ENCODE measurements at places on chromosomes 2 and 18.

GRCh38 chr18:13302040-13302439 is 83.5 kb downstream of the LDLRAD4 start:
- DNase-seq, result no peak

GRCh38 chr2:9650119-9650821 is 19.5 kb upstream of the YWHAQ start:
- DNase-seq, result no peak

GRCh38 chr2:46337208-46337994 is 40.2 kb downstream of the EPAS1 start:
- no peak for DNase-seq

GRCh38 chr2:181326661-181327060 is 130.5 kb upstream of the ITGA4 start:
- DNase-seq, result no peak

DNA sequence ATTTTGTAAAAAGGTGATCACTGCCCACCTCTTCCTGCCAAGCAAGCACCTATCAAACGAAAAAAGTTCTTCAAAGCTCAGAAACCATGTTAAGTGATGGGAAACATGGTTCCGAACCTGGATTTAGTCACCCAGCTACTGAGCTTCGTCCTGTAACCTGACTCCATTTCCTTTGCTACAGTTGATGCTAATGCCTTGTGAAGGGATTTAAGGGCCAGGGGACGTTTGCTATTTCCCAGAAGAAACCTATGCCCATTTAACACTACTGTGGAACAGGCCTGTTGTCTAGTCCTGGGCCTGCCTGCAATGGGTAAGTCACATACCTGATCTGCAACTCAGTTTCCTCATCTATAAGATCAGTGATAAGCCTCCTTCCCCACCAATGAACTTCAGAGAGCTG is 14.8 kb downstream of the SERPINE2 start:
- DNase-seq, result no peak

- no peak for DNase-seq
Measured at GRCh38 chr2:237627441-237628246, at the start of gene LRRFIP1. Gene LRRFIP1, plus strand, starts transcription at chr2:237627587. Its CDS starts 58 bp downstream, at chr2:237627645.

DNA sequence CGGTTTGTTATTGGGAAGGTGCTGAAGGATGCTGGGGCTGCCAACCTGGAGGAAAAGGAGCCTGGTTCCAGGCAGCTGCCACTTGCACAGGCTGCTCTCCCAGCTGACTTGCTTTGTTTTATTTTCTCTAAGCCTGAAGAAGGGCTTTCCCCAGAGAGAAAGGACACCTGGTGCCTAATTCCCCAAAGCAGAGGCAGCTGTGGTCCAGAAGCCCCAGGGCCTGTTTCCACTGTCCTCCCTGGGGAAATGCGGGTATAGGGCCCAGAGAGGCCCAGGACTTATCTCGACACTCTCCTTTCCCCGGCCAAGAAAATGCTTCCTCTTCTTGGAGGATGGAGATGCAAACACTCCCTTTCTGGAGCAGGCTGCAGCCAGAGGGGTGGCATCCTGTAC is 30.1 kb downstream of the INO80C start:
- no peak for DNase-seq

GRCh38 chr2:63537306-63537705 is 51.0 kb downstream of the WDPCP start:
- no peak for DNase-seq

DNA sequence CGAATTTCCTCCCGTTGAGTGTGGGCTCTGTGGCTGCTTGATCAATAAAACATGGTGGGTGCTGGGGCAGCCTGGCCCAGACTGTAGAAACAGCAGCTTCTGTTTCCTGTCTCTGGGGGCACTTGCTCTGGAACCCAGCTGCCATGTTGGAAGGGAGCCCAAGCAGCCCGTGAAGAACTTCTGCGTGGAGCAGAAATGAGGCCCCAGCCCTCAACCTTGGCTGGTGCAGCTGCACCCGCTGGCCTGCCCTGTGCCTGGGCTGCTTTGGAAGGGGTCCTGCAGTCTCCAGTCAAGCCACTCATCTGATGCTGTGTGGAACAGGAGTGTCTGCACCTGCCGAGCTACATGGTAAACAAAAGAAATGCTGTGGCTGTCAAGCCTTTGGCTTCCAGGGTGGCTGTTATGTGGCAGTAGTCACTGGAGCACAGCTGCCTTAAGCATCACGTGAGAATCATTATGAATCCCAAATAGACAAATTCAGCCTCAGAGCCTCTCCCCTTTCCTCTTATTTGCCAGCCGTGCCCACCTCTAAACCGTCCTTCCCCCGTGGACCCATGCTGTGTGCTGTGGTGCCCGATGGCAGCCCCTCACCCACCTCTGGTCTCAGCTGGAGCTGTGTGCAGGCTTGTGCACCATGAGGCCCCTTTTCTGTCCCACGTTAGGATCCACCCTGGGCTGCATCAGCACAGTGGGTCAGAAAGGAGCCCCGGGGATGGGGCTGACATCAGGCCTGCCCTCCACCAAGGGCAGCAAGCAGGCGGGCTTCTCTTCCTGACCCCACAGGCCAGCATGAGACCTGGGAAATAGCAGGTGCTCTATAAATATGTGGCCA is 134.0 kb upstream of the HDAC4 start:
- no peak for DNase-seq

GRCh38 chr2:3839476-3839875 is 136.1 kb downstream of the DCDC2C start:
- DNase-seq, result no peak

- DNase-seq, result no peak
Measured at GRCh38 chr2:156474401-156474800, 38.2 kb downstream of the GPD2 start.

DNA sequence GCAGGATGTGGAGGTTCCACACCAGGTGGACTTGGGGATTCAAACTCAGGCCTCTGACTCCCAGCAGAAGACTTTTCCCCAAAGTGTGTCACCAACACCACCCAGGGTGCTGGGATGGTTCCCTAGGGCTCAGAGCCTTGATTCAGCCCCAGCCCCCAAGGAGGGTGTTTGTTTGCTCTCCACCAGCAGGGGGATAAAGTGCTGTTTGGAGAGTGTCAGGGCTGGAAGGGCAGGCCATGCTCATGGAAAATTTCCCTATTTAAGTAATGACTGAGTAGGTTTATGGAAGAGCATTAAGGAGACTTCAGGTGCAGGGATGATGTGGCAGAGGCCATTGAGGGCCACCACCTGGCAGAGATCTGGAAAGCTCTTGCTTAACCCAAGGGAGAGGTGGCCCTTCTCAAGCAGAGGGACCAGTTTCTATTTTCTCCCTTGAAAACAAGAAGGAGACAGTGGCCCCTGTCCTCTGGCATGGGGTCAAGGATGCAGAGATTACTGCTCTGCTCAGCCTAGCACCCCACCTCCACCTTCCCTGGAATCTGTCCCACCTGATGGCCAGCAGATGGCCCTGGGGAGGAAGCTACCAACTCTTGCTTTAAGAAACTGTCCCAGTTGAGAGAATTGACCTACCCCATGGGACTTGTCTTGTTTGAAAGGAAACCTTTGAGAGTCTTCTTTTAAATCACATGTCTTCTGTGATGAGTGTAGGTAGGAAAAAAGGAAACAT is 122.1 kb downstream of the ACOXL start:
- DNase-seq, result no peak

DNA sequence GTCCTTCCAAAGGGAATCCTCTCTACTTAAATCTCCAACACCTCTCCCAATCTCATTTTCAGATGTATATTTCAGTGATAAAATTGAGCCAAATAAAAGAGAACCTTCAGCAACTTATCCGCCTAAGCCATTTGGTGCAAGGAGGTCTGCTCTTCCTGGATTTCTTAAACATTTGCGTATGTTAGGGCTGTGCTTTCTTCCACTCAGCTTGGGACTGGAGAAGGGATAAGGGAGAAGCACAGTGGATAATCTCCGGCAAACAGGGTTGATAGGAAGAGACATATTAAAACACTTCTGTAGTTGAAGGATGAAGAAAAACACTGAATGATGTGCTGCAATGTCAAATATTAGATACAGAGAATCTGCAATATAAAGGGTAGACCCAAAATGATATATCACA is 796.2 kb downstream of the KCNJ3 start:
- DNase-seq, result no peak

DNA sequence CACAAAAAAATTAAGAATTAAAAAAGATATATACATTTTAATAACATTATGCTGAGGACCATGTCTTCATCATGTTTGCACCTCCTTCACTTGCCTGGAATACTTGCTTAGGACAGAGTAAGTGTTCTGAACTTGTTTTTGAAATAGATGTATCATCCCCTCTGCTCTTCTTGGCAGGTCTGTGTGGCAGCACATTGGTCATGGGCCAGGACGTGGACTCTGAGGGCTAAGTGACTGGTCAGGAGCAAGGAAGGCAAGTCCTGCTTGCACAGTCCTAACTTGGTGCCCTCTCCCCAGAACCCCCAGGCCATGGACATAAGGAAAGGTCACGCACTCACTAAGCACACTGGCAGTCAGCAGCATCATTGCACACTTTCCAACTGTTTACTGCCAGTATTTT is 95.8 kb downstream of the PTPRM start:
- no peak for DNase-seq

DNA sequence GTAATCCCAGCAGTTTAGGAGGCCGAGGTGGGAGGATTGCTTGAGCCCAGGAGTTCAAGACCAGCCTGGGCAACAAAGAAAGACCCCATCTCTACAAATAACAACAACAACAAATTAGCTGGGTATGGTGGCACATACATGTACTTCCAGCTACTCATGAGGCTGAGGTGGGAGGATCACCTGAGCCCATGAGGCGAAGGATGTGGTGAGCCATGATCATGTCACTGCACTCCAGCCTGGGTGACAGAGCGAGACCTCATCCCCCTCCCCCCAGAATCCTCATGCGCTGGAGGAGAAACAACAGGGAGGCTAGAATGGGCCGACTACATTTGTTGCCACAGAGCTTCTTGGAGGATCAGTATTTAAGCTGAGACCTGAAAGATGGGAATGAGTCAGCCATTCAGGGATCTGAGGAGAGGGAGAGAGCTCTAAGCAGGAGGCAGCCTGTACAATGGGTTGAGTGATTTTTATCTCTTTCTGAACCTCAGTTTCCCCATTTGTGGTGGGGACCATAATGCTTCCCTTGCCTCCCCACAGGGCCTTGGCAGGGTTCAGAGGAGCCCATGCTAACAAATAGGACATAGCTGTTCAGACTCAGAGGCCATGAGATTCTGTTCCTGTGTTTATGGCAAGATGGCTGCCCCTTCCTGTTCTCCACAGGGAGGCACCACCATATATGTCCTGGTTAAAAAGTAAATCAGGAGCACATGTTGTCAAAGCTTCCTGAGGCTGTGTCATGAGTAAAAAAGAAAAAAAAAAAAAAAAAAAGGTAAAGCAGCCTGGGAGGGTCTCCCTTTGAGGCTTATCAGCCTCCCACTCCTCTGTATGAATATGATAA is 131.4 kb upstream of the HAAO start:
- DNase-seq, result no peak

DNA sequence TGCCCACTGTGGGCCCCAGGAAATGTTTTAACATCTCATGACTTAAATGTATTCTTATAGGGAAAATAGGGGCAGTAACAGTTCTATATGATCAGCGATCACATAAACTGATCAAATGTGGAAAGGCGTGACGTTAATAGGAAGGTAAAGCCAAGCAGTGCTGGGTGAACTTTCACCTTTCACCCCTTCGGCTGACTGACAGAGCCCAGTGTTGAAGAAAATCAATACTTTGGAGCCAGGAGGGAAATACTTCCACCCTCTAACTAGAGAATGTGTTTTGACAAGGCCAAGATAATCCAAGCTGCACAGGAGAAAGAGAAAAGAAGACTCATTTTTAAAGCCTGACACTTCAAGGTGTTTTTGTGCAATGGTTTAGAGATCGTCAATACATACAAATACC is 116.5 kb upstream of the BOD1L2 start:
- DNase-seq, result no peak

DNA sequence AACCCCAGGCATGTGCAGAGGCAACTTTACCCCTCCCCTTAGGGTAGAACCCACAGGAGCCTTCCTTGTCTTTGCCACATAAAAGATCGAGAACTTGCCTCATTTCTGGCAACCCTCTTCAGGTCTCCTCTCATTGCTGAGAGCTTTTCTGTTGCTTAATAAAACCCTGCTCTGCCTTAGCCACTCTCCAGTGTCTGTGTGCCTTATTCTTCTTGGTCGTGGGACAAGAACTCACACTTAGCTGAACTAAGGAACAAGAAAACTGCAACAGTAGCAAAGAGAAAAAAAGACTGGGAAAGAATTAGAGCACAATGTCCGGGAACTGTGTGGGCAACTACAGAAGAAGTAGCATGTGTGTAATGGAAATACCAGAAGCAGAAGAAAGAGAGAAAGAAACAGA is 56.2 kb upstream of the SMIM21 start:
- no peak for DNase-seq

DNA sequence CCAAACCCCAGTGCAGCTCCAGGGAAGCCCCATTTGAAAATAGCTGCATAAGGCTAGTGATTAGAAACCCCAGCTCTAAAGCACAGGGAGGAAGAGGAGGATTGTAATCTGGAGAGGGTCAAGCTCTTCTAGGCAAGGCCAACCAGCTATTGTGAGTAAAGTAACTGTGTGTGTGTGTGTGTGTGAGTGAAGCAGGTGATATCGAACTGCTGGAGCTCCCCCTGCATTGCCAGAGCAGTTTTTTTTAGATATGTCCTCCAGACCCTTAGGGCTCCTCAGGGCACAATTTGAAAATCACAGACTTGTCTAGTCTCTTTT is 177.4 kb upstream of the NABP1 start:
- DNase-seq, result no peak

DNA sequence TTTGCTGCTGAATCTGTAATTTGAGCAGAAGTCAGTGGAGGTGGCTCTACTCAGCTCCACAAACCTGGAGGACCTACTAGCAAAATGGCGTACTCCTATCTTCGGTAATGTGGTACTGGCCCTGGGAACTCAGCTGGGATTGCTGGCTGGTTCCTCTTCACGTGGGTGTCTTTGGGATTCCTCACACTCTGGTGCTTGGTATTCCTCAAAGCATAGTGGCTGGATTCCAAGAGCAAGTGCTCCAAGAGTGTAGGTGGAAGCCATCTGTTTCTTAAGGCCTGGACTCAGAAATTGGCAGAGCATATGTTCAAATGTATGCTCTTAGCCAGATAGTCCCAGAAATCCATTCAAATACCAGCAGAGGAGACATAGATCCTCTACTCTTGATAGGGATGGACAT is 281.9 kb upstream of the CDH7 start:
- DNase-seq, result no peak

DNA sequence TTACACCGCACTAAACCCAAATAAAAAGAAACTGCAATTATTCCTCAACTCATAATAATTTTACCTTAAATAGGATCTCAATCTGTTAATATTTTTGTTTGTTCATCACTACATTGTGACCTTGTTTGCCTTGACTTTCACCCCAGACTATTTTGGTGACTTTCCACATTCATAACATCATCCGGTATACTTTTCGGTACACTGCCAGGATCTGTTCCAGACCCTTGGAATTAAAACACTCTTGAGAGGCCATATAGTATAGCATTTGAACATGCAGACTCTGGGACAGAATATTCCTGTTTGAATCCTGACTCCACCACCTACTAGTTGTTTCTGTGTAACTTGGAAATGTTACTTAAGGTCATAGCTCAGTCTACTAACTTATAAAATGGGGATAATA is 577.4 kb downstream of the METTL4 start:
- no peak for DNase-seq

DNA sequence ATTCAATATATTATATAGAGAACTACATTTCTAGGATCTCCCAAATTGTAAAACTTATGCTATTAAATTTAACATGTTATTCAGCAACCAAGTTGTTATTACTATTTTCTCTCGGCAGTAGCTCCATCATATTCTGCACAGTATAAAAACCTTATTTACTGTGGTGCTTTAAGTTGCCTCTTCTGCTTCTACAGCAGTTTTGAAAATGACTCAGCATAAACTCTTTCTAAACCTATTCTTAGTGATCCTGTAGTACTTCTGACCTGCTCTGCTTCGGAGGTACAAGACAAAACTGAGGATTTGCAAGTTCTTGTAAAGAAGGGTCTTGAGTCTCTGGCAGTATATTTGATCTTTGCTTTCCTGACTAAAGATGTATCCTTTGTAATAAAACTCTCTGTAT is 567.2 kb downstream of the TMX3 start:
- DNase-seq, result no peak
